IMR-90 (cell line): ENCODE measurements at places on chromosomes 3 and 15. TPM values are rescaled to one million over a fixed set of nuclear protein-coding genes. Genes with fewer than 3 reads are reported as not detected.
A peak's percentile ranks its signal among the peaks of the same experiment; 100 is the strongest.

The SST gene
- total RNA-seq = not detected in 2 replicates

DNA sequence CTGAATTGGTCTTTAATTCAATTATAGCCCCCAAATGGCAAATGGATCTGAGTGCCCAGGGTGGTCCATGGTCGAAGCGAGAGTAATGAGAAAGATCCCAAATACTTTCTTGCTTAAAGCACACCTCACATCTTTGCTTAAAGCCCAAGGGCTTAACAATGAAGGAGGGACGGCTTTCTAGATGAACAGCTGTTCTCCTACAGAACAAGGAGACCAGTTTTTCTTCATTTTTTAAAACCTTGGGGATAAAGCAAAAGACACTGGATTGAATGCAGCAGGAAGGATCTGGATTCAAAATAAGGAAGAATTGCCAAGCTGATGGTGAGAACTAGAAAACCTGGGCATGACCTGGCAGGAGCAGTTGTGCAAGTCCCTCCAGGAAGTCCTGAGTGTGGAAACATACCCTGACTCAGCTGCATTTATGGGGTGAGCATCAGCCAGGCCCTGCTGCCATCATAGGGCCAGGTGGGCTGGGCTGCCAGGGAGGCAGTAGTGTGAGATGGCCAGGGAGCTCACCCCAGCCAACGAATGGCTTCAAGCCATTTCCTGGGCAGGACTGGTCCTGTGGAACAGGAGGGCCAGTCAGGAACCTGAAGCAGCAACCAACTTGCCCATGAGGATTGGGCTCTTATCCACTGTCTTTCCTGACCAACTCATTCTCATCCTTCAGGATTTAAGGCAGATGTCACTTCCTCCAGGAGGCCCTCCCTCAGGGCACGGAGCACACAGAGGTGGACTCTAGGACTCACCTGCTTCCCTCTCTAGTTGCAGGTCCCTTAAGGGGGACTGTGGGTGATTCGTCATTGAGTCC, 18.4 kb upstream of the RHCG start:
- DNase-seq = no peak

The SI gene
- not detected in 2 replicates for total RNA-seq

The EHD4 gene
- total RNA-seq = 26.4 and 29.0 TPM in 2 replicates

DNA sequence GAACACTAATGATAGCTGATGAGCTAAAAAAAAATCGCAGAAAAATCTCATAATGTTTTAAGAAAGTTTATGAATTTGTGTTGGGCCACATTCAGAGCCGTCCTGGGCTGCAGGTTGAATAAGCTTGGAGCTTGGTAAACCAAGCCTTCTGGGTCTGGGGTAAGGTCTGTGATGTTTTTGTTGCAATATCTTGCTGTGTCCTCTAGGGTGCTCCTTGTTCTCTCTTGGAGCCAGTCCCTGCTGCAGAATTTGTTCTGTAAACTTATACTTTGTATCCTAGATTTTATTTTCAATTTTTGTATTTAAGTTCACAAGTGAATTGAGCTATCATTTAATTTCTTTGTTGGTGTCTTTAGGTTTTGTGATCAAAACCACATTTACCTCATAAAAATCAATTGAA, 143.7 kb downstream of the NR1D2 start:
- peak; percentile 41 for DNase-seq

DNA sequence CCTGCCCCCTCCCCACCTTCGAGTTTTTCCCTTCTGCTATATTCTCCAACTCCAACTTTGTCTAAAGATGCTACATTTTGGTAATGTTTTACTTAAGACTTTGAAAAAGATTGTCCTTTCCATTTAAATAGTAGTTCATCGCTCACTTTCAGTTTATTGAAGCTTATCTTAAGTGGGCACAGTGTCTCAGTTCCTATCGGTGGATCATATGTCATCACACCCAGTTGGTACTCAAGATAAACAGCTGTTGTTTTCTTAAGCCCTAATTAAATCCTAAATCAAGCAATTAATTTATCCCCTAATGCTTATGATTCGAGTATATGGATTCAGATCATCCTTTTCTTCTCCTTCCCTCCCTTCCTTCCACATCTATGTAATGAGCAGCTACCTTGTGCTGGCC, 210.7 kb downstream of the TLE3 start:
- no peak for DNase-seq

GRCh38 chr15:94882071-94882712, 650.8 kb downstream of the MCTP2 start:
- DNase-seq = no peak

DNA sequence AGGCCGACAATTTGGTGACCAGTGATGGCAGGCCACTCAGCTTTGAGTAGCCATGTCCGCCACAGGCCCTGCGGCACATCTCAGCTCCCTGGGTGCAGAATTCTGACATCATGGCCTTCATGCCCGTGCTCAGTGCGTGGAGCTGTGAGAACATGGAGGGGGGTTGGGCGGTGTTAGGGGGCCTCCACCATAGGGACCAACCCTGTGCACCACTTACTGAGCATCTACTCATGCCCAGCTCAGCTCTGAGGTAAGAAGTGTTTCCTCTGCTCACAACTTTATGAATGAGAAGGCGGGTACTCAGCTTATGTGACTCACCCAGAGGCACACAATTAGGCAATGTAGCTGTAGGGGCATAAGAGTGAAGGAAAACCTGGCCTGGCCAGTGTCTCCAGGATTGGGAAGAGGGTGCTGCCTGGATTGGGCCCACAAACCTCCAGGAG, 10.5 kb downstream of the ACOX2 start:
- DNase-seq = peak; percentile 94

- DNase-seq = no peak
These were observed 30.4 kb upstream of the UBE2E1 start for GRCh38 chr3:23775254-23775909.

The CPN2 gene
- total RNA-seq = not detected in 2 replicates

DNA sequence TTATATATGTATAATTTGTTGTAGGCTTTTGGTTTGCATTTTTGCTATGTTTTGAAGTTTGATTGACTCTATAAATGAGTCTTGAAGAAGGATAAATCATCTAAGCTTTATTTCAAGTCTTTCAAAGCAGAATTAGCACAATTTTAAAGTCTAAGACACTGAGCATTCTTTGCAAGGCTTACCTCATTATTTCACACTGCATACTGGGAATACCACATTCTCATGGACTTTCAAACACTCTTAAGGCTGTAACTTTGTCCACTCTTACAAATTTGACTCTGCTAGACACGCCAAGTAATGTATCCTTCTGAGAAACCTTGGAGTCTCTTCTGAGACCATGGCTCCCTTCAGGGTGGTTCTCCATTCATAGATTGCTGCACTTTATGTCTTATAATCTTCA, 281.3 kb upstream of the COL8A1 start:
- no peak for DNase-seq

The TLR9 gene
- not detected in 2 replicates for total RNA-seq

GRCh38 chr3:134630506-134630905, 20.3 kb downstream of the KY start:
- peak; percentile 33 for DNase-seq

The TM6SF1 gene
- total RNA-seq = 1.6 and 1.9 TPM in 2 replicates

The AHSG gene
- not detected in 2 replicates for total RNA-seq

GRCh38 chr3:95810462-95810861, 1003.9 kb upstream of the EPHA6 start:
- DNase-seq = no peak

The FANCD2OS gene
- total RNA-seq = not detected in 2 replicates

DNA sequence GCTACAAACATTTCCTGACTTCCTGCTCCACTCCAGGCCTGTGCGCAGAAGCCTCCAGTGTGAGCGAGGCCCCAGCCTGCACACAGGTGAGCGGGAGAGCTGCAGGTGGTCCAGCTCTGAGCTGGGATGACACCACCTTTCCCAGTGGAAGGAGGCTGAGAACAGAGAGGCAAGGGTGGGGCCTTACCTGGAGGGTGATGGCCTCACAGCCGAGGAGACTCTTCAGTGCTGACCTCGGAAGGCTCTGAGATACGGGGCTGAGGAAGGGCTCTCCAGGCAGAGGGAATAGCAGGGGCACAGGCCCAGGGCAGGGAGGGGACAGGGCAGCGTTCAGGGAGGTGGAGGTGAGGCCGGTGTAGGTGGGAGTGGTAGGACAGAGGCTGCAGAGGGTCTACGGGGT, 70.8 kb downstream of the EFCAB12 start:
- DNase-seq = no peak

DNA sequence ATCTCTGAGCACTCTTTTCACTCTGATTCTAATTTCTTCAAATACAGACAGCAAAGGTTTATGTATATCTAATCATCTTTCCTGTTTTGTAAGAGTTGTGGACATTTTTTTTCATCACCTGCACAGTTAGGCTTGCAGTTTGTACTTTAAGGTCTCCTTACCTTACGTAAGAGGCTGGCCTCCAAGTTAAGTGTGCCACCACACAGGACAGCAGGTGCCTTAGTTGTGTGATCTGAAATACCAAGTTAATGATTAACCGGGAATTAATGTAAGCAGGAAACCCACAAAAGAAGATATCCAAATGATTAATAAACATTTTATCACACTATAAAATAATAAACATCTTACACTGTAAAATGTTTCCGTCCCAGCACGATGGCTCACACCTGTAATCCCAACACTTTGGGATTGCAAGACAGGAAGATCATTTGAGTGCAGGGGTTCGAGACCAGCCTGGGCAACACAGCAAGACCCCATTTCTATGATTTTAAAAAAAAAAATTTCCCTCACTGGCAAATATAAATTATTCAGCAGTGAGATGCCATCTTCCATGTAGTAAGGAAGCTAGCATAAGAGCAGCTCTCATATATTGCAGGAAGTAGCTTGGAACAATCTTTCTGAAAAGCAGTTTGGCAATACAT, 87.7 kb upstream of the LIMD1 start:
- DNase-seq = peak; percentile 46

The C15orf62 gene
- under 0.01 TPM in 1 of 2 replicates, not detected in the other for total RNA-seq

DNA sequence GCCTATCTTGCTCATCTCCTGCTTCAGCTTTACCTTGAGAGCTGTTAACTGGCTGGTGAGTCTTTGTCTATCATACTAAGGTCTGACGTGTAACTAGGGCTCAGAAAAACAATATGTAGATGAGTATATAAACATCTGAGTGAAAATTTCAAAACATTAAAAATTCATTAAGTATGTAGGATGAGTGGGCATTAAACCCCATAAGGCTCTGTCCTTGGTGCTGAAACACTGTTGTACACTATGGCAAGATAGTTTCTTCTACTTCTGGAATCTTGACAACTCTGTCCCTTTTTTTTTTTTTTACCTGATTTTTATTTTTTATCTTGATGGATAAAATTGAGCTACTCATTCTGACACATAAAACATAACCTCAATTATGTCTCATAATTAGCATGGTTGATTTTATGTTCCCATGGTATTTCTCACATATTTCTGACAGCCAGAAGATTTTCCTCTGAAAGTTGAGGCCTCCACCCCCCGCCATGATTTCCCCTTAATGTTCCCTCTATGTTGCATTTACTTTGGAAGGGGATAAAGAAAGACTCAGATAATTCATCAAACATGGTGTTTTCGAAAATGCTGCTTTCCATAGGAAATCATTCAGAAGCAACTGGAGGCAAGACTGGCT, 54.3 kb downstream of the DGKG start:
- peak; percentile 52 for DNase-seq

GRCh38 chr3:82163907-82164520, 402.6 kb upstream of the GBE1 start:
- DNase-seq = peak; percentile 18

The GPR171 gene
- total RNA-seq = not detected in 2 replicates

DNA sequence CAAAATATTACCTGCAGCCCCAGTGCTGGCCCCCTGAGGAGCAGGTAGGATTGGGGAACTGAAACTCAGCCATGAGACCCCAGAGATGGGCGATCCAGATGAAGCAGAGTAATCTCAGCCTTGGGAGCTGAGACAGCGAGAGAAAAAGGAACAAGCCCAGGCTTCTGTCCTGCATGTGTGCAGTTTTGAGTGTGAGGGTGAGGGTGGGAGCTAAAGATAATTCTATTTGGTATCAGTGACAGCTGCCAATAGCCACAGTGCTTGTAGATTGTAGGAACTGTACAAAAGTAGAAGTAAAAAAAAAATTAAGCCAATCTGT, 5.9 kb downstream of the ATP8B4 start:
- no peak for DNase-seq

- no peak for DNase-seq
These were observed 109.5 kb upstream of the KCNAB1 start for GRCh38 chr3:156010829-156011228.

The PDHB gene
- 73.5 and 86.9 TPM in 2 replicates for total RNA-seq

- peak; percentile 99 for DNase-seq
These were observed 35.7 kb downstream of the CCDC80 start for GRCh38 chr3:112605285-112605684.

The DLL4 gene
- total RNA-seq = 1.7 and 1.8 TPM in 2 replicates

DNA sequence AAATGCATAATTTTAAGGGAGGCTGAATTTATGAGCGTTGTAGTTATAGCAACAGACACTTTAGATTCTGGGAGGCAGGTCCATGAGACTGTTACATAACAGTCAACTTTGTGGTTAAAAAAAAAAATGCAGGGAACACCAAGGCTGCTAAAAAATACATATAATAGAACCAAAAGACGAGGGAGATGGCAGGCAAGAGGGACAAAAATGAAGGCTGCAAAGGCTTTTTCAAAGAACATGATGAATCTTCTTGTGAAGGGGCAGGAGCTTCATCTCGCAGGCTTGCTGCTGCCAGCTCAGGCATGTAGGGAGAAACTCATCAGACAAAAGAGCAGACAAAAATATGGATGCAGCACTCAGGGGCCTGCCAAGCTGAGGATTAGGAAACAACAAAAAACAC, 243.9 kb downstream of the SHQ1 start:
- DNase-seq = no peak

DNA sequence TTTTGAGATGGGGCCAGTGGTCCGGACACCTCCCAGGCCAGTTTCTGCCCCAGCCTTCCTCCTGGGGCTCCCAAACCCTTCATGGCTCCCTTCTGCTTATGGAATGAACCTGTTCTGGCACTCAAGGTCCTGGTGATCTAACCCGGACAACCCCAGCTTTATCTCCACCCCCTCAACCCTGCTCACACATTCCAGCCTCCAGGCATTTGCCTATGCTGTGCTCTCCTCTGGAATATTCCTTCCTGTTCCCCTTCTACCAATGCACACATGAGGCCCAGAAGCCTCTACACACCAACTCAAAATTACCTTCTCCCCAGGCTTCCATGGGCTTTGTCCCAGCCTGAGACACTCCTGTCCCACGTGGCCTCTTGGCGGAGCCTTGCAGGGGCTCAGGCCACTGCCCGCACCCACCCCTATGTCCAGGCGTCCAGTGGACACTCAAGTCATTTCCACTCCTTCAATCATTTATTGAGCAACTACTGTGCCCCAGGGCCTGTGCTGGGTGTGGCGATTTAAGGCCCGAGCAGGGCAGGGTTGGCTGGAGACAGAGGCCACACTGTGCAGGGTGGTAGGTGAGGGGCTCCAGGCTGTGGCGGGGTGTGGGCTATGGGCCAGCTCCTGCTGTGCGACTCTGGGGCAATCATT, 18.8 kb downstream of the PLXND1 start:
- no peak for DNase-seq
